Nucleus accumbens (tissue), 56 donors: ENCODE measurements at places on chromosomes 11 and 22.

DNA sequence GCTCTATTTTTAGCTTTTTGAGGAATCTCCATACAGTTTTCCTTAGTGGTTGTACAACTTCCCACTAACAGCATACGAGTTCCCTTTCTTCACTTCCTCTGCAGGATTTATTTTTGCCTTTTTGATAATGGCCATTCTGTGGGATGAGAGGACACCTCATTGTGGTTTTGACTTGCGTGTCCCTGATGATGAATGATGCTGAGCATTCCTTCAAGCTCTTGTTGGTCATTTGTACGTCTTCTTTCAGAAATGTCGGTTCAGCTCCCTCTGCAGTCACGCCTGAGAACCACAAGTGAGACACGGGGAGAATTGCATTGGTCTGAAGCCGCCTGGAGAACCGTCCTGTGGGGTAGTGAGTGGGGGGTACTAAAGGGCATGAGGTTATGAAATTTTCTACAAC lies 2.0 kb upstream of the KRTAP5-10 start:
- DNase-seq: no peak

DNA sequence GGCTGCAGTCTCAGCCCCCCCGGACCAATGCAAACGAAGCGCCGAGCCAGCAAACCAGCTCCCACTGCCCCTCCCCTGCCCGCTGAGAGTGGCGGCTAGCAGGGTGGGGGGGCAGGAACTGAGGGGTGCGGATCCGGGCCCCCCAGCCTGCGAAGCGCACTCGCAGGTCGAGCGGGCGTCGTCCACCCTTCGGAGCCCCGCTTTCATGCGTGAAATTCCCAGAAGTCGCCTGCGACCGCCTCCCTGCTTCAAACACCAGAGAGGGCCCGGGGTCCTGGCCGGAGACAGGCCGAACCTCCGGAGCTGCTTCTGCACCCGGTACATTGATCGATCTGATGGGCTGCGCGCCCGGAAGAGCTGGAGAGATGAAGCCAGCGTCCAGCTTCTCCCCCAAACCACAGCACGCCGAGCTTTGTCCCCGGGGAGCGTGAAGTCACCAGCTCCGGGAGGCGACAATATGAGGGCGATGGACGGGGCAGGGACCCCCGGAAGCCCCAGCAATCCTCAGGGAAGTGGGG lies 646 bp upstream of the PATZ1 start:
- no peak for DNase-seq

GRCh38 chr11:131284041-131284440 lies 86.4 kb upstream of the NTM start:
- DNase-seq: no peak

- no peak for DNase-seq
Observed at GRCh38 chr11:113304916-113305315, 9.5 kb upstream of the TTC12 start.

DNA sequence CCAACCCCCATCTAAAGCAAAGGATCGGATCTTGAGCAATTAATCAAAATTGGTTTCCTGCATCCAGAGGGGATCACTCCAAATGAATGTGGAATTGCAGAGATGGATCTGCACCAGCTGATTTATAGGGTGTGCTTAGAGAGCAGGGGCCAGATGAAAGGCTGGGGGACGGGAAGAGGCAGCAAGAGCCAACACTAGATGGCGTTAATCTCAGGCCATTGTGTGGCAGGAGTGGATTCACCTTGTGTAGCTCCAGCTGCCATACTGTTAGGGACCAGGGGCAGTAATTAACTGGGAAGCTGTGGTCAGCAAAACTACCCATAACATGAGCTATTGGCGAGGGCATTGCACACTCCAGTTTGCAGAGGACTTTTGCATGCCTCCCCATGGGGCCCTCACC lies 35.6 kb downstream of the SERPINH1 start:
- no peak for DNase-seq

DNA sequence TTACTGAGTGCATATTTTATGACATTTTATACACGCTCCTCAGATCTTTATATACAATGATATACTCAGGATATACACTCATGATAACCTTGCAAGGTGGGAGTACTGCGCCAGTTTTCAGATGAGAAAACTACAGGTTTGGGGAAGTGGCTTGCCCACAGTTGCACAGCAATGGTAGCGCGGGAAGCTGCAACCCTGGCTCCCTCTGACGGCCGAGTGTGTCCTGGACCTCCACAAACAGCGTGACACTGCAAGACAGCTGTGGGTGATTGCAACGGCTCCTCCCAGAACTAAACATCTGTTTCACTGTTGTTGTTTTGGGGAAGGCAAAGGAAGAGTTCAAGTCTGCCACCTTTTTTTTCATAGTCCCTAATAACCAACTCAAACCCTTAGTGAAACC lies 47.0 kb downstream of the PACSIN2 start:
- DNase-seq: no peak

DNA sequence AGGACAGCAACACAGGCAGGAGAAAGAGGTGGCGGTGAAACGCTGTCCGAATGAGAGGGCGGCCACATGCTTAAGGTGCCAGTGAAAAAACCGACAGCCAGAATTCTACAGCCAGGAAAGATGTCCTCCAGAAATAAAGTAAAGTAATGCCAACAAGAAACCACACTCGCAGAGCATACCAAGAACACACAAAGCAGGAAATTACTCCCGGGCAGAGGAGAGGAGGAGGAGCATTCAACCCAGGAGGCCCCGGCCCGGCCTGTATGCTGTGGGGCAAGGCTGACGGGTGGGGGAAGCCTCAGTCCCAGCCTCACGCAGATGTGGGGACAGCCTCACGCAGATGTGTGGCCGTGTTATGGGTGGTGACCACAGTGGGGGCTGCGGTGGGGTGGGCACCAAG lies 28.0 kb downstream of the CHID1 start:
- DNase-seq: no peak

GRCh38 chr11:11755871-11756270 lies 85.9 kb upstream of the USP47 start:
- no peak for DNase-seq

DNA sequence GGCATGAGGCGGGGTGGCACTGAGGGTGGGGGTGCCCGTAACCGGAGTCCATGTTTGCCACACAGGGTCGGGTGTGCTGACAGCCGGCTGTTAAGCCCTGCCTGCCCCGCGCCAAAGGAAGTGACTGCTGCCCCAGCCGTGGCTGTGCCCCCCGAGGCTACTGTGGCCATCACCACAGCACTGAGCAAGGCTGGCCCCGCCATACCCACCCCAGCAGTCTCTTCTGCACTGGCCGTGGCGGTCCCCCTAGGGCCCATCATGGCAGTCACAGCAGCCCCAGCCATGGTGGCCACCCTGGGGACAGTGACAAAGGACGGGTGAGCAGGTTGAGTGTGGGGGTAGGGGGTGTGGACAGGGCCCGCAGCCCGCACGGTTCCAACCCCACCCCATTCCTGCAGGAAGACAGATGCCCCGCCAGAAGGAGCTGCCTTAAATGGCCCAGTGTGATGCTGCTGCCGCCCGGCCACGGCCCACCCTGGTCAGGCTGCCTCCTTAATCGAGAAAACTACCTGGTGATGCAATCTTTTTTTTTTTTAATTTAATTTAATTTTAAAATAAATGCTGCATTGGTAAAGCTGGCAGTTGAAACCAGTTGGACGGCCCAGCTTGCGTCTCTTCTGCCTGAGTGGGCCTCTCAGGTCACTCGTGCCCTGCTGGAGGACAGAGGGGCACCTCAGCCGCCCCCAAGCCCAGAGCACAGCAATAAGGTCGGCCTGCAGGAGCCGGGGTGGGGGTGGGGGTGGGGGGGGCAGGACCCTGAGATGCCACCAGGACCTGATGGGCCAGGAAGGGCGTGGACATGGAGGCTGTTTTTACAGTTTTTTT lies 30.8 kb downstream of the SBF1 start:
- DNase-seq: no peak

- no peak for DNase-seq
Observed at GRCh38 chr11:20160425-20161229, at the start of gene DBX1. DBX1 (minus strand) TSS chr11:20160475; CDS start chr11:20160324, 151 bp downstream.

DNA sequence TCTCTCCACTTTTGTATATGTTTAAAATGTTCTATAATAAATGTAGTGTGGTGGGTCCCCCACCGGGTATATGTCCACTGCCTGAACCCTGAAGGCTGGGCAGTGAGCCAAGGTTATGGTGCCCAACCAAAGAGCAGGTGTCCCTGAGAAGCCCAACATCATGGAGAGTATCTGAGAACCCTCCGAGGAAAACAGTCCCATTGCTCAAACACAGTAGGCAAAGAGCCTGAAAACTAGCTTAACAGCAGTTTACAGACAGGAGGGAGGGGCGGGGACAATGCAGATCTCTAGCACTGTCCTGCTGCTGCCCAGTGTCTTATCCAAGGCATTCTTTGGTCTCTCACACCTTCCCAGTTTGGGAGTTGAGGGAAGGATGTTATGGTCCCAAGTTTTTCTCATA lies 91.0 kb downstream of the TMPRSS5 start:
- DNase-seq: no peak

- no peak for DNase-seq
Observed at GRCh38 chr11:116928845-116929244, 91.4 kb upstream of the APOA1 start.

GRCh38 chr22:19120829-19121630 lies 1.2 kb downstream of the DGCR2 start:
- DNase-seq: no peak

DNA sequence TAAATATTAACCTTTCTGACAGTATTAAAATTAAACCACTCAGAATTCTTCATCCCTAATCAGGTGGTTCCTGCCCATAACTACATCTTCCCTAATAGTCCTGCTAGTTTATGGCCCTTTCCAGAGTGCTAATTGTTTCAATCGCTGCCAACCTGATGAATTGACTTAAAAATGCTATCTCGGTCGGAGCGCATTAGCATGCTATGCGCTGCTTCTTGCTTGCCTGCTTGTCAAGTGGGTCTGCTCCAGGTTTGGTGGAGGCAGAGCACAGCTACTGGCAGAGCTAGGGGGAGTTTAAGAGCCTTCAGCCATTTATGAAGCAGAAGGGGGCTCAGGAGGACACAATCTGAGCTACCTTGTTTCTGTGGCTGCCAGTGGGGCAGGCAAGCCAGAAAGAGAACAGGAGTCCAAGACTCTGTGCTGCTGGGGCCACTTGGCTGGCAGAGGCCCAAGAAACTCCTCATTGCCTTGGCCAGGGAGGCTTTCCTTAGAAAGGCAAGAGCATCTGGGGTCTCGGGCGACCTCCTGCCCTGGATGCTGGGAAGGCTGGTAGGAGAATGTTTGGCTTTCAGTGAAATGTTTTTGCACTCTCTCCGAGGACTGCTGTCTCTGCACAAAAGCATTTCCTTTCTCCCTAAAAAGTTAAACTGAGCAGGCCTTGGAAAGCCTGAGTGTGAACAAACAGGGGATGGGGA lies 62.1 kb upstream of the PHOX2A start:
- no peak for DNase-seq

DNA sequence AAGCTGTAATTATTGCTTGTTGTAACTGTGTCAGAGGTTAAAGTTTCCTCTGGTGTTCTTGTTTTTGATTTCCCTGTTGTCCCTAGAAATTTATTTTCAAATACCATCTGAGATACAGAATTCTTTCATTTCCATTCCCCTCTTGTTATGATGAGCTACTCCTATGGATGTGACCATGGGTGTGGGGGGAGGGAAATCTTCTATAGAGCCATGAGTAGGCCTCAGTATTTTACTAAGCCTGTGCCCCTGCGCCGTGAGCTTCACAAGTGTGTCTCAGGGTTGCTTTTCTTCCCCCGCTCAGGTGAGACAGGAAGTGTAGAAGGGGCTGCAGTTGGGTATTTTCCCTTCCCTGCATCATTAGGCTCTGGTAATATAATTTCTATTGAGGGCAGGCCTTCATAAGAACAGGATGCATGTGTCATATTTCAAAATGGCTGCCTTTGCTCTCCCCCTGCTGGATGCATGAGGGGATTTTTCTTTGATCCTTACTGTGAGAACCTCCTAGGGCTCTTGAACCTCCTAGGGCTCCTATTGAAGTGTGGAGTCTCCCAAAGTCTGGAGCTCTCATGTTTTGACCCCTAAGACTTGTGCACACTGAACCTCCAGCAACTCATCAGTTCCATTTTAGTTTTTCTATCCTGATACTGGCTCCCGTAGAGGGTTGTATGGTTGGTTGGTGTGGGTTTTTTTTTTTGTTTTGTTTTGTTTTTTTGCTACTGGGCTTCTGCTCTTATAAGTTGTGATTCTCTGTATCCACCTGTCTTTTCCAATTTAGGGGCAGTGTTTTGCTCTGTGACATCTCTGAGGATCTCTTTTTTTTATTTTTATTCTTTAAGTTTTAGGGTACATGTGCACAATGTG lies 658.2 kb downstream of the NTM start:
- DNase-seq: no peak

DNA sequence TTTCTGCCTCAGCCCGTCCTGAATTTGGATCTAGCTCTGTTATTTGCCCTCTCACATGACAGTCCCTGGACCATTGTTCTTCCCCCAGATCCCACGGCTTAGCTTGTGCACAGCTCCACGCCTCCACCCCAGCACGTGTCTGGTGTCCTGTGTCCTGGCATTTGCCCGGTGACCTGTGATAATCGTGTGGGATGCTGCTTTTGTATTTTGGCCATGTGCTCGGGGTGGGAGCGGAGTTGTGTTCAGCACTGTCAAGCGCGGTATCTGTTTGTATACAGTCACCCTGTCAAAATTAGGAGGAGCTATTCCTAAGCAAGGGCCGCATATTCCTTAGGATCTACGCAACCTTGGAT lies 11.9 kb downstream of the ADAMTS8 start:
- DNase-seq: no peak

- DNase-seq: no peak
Observed at GRCh38 chr11:1916132-1916985, 3.1 kb upstream of the TNNT3 start.

DNA sequence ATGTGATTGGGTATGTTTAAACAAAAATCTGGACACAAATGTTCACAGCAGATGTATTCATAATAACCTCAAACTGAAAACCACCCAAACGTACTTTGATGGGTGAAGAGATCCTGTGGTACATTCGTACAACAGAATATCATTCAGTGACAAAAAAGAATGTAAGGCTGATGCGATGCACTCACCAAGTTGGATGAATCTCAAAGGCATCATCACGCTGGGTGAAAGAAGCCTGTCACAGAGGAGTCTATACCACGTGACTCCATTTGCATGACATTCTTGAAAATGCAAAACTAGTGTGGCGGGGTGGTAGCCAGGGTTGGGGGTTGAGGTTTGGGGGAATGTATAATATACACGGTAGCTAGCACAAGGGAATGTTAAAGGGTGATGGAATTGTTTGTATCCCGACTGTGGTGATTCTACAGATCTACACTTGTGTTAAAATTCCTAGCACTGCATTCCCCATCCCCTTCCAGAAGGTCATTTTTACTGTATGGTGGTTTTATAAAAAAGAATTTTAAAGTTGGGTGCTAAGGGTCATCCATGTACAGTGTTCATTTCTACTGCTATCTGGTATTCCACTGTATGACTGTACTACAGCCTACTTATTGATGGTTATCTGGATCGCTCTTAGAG lies 35.0 kb upstream of the SLC25A1 start:
- DNase-seq: no peak

DNA sequence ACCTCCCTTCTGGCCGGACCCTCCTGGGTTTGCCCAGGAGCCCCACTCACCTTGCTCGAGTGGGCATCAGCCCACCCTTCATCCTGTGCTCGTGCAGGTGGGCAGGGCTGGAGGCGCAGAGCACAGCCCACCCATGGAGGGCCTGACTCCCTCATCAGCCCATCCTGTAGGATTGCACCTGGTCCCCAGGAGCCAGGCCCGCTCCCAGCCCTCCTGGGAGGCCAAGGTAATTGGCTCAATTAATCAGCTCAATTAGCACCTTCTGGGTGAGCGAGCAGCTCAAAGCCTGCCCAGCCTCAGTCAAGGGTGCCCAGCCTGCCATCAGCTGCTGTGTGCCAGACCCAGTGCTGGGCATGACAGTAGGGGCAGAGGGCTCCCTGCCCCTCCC lies 58.1 kb upstream of the NECTIN1 start:
- no peak for DNase-seq

- DNase-seq: peak; percentile 76
Observed at GRCh38 chr11:94128746-94129511, at the start of gene PANX1. PANX1 (plus strand) TSS chr11:94128841; CDS start chr11:94129313, 472 bp downstream.

GRCh38 chr11:78834886-78835285 lies 260.2 kb upstream of the NARS2 start:
- DNase-seq: no peak
